ENCODE measurements at places on chromosomes 4 and X.

DNA sequence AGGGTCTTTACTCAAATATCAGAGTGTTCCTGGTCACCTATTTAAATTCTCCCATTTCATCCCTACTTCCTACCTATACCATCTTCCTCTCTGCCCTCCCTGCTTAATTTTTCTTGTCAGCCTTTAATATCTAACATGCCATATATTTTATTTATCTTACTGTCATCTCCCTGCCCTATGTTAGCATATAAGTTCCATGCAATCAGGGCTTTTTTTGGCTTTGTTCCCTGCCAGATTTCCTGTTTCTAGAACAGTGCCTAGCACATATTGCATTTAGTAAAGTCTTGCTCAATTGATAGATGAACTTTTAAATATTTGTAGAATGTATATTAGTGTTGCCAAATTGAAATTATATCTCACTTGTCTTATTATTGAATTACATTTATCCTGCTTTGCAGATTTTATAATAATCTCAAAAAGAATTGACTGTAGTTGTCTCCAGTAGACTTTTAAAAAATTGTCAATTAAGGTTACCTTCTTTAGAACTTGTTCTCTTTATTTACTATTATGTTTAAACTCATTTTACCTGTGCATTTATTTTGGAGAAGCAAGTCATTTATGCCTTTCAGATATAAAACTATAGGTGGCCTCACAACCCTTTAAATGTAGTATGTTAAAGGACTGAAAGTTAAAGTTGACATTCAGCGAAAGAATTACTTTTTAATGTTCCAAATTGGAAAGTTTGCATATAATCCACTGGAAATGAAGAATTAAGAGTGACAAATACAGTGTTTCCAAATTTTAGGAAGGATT lies 108.2 kb upstream of the BMPR1B start:
- no peak for DNase-seq

DNA sequence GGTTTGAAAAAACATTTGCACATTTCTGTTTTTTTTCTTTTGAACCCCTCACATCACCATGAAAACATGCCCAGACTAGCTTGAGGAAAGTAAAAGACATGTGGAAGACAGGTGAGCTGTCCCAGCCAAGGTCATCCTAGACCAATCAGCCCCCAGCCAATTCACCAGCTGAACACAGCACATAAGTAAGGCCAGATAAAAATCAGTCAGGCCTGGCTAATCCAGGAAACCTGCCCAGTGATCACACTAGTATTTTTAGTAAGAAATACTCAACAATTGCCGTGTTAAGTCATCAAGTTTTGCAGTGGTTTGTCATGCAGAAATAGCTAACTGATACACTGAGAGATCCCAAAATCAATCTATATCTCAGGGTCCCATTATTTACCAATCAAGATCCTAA lies 4.4 kb upstream of the SMR3A start:
- DNase-seq: no peak

DNA sequence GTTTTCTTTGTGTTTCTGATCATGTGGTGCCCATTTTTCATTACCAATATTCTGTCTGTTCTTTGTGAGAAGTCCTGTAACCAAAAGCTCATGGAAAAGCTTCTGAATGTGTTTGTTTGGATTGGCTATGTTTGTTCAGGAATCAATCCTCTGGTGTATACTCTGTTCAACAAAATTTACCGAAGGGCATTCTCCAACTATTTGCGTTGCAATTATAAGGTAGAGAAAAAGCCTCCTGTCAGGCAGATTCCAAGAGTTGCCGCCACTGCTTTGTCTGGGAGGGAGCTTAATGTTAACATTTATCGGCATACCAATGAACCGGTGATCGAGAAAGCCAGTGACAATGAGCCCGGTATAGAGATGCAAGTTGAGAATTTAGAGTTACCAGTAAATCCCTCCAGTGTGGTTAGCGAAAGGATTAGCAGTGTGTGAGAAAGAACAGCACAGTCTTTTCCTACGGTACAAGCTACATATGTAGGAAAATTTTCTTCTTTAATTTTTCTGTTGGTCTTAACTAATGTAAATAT lies 110.4 kb downstream of the IL13RA2 start:
- DNase-seq: no peak

- DNase-seq: no peak
Observed at GRCh38 chr4:30755346-30755745, 35.2 kb downstream of the PCDH7 start.

- no peak for DNase-seq
Observed at GRCh38 chrX:784829-785228, 154.2 kb downstream of the SHOX start.

- no peak for DNase-seq
Observed at GRCh38 chr4:38124961-38125360, 164.8 kb downstream of the PTTG2 start.

- no peak for DNase-seq
Observed at GRCh38 chr4:6840062-6840976, 57.8 kb downstream of the KIAA0232 start.

DNA sequence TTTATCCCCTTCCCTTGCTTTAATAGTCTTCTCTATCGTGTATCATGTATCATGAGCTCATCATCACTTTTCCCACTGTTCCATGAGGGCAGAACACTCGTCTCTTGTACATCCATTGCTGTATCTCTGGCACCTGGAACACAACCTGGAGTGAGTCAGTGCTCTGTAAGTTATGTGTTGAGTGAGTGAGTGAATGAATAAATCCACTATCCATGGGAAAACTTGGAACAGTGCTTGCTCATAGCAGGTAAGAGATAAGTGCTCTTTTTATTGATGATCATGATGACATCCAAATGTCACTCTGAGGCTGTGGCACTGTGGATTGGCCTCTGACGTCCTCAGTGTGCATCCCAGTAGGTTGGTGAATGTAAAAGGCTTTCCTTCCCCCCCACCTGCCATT lies 4.3 kb downstream of the FGFBP1 start:
- DNase-seq: no peak

DNA sequence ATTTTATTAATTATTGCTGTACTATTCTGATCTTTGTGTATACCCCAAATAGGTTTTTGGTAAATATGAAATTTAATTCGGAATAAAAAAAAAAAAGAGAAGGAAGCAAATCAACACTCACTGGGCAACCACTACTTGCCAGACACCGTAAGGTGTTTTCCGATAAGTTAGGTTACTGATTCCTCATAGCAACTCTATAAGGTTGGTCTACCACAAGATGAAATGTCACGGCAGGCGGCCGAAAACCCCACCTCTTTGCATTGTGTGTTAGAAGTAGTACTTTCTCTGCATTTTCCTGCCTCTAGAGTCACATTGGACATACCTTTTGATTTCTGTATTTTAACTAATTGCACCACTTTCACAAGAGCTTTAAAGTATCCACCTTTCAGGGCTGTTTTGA lies 44.5 kb upstream of the RASGEF1B start:
- DNase-seq: no peak

DNA sequence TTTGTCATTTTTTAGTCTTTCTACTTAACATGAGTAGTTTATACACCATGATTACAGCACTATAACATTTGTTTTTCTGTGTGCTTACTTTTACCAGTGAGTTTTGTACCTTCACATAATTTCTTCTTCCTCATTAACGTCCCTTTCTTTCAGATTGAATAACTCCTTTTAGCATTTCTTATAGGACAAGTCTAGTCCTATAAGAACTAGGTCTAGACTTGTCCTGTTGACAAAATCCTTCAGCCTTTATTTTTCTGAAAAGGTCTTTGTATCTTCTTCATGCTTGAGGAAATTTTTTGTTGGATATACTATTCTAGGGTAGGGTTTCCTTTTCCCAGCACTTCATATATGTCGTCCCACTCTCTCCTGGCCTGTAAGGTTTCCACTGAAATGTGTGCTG lies 253.3 kb upstream of the ARHGAP24 start:
- no peak for DNase-seq

DNA sequence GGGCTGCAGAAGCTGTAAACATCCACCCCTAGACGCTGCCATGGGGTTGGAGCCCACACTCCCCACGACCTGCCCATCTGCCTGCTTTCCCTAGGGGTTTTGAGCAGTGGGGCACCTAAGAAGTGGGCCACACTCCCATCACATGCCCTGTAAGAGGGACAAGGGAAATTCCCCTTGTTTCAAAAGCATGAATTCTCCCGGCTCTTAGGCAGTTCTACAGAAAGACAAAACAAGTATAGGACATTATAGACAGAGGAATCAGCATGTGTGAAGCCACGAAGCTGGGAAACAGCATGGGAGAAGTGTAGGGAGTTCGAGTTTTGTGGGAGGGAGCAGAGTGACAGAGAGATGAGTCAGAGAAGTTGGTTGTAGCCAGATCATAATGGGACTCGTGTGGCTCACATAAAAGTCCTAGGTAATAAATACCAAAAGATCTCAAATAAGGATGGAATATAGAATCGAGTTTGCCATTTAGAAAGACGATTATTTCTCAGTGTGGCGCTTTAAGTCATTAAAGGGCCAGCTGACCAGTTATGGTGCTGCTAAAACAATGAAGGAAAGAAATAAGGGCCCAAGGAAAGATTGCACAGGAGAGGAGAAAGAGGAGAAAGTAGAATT lies 23.9 kb downstream of the APOO start:
- peak; percentile 55 for DNase-seq

- no peak for DNase-seq
Observed at GRCh38 chr4:113080050-113080449, 30.6 kb downstream of the ANK2 start.

GRCh38 chrX:148628621-148629020 lies 128.2 kb downstream of the AFF2 start:
- no peak for DNase-seq

DNA sequence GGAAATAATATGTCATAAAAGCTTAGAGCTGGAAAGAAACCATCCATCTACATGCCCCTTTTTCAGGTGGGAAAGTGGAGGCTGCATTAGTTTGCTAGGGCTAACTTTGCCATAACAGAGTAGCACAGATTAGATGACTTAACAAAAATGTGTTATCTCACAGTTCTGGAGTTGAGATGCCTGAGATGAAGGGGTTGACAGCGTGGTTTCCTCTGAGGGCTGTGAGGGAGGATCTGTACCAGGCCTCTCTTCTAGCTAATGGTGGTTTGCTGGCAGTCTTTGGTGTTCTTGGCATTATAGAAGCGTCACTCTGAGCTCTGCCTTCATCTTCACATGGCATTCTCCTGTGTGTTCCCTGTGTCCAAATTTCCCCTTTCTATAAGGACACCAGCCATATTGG lies 2.4 kb downstream of the CHRNA9 start:
- DNase-seq: no peak

DNA sequence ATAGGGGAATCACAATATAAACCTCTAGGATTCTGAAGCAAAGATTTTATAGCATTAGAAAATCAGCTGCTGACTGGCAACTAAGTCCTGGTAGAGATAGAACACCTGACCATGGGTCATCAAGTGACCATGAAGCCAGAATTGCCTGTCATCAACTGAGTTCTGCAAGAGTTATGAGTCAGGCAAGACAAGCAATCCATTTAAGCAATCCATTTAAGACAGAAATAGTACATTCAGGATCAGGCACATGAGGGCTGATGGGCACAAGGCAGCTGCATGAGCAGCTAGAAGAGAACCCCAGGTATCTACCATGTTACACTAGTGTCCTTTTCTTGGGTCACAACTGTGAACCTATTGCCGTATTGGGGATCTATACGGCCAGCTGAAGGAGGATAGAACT lies 98.9 kb downstream of the SPRY1 start:
- no peak for DNase-seq

DNA sequence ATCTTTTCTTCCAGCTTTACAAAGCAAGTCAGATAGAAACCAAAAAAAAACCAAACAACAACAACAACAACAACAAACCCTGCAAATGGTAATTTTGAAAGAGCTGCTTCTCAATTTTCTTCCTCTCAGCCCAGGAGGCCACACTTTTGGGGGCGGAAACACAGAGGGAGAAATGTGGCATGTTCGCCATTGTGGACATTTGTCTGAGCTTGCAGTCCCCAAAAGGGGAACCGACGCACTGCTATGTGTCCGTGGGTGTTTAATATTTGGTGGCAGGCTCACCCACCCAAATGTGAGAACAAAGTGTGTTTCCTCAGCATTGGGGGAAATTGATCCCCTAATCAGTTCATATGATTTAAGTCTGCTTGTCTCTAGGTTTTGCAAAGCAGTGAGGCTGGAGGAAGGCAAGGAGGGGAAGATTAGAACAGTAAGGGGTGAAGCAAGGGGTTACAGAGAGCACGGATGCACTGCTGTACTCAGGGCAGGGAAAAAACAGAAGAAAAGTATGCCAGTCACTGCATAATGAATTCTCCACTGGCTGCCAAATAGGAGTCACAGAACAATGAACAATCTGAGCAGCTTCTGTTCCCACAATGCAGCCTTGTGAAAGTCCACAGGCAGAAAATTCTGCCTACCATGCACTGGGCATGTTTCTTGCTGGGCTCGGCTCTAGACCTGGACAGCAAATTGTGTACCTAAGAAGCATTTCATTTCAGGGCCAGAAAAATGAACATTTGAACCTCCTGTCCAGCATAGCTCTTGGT lies 74.7 kb upstream of the GPM6B start:
- no peak for DNase-seq

- DNase-seq: no peak
Observed at GRCh38 chr4:22670956-22671355, 21.8 kb upstream of the GBA3 start.

DNA sequence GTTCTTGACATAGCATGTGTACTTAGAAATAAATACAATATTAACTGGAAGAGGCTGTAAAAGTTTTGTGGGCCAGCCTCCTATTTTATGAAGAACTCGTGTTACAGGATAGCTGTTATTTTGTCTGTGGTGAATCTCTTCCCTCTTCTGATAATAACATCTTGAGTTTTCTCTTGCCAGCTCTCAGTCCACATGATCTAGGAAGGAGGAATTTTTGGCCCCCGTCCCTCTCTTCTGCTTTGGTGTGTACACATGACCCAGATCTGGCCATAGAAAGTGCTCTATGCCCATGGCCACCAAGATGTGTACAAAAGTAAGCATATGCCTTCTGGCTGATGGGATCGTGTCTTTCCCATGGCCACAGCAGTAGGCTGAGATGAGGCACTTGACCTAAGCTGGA lies 108.0 kb upstream of the LEF1 start:
- no peak for DNase-seq

- DNase-seq: no peak
Observed at GRCh38 chr4:150389896-150390530, 191.9 kb upstream of the MAB21L2 start.

- no peak for DNase-seq
Observed at GRCh38 chr4:154507156-154507555, 15.6 kb upstream of the DCHS2 start.

DNA sequence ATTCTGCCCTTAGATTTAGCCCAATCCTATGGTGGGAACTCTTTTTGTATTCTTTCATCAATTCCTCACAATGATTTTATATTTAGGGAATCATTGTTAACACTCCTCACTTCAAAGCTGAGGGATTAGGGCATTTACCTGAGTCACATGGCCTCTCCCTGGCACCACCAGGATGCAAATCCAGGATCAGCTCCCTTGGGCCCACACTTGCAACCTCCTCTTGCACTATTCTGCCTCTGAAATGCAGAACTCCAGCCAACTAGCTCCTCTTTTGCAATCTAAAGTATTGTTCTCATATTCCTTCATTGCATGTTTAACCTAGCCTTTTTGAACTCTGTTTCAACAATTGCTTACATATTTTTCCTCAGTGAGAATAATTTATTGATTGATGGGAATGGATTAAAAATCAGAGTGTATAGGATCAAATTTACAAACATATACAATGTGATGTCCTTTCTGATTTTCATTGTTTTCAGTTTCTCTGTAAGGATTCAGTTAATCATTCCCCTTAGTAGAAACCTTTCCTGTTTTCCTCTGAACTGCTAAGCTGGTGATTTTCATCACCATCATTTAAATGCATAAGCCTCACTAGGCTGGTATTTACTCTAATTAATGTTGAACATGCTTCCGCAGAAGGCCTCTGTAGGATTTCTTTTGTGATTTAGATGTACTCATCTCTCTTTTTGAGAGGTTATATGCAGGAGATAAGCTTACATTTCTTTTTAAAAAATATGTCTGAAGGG lies 3.3 kb upstream of the RELL1 start:
- peak; percentile 32 for DNase-seq

GRCh38 chrX:153908219-153908860 lies 3.9 kb downstream of the AVPR2 start:
- DNase-seq: peak; percentile 12
